ENCODE measurements at places on chromosomes 4 and X.

- DNase-seq = no peak
These were observed 157.8 kb upstream of the TTC29 start for GRCh38 chr4:147103403-147103946.

- no peak for DNase-seq
These were observed 241.1 kb downstream of the AFAP1 start for GRCh38 chr4:7698584-7698983.

DNA sequence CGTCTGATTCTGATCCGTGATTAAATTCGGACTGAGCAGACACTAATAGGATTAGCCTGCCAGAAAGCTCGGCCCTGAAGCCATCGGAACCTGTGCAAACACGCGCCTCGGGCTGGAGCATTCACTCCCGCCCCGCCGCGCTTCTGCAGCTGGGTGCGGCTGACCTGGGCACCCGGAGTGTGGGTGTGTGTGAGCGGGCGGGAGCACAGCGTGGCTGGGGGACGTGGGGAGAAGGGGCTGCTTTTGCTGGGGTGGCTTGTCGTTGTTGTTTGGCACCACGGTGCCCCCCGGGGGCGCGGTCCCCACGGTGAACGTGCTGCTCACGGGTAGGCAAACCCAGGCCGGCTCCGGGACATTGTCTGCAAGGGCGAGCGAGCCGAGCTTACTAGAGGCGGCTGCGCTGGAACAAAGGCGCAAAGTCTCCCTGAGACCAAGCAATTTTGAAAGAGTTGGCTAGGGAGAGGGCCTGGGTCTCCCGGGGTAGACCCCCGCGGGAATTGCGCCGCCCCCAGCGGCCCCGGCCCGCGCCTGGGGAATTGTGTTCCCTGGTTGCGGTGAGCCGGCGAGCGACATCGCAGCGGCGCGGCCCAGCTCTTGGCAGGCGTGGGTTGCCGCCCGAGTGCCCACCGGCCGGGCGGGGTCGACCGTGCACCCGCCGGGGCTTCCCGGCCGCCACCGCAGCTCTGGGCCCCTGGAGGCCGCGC, 1.4 kb downstream of the MAMLD1 start:
- DNase-seq = no peak

GRCh38 chrX:112840382-112841113, at the start of gene AMOT:
TSS of gene AMOT (minus strand) at chrX:112840831. CDS start at chrX:112823126, 17,705 bp downstream.
- DNase-seq = peak; percentile 42

- no peak for DNase-seq
These were observed 32.9 kb upstream of the DIPK2B start for GRCh38 chrX:45233531-45233930.

GRCh38 chrX:154987940-154988339, 34.6 kb downstream of the F8 start:
- no peak for DNase-seq
